ENCODE measurements at places on chromosomes 2 and 18. TPM values are rescaled to one million over a fixed set of nuclear protein-coding genes. Genes with fewer than 3 reads are reported as not detected.
A peak's percentile ranks its signal among the peaks of the same experiment; 100 is the strongest.

DNA sequence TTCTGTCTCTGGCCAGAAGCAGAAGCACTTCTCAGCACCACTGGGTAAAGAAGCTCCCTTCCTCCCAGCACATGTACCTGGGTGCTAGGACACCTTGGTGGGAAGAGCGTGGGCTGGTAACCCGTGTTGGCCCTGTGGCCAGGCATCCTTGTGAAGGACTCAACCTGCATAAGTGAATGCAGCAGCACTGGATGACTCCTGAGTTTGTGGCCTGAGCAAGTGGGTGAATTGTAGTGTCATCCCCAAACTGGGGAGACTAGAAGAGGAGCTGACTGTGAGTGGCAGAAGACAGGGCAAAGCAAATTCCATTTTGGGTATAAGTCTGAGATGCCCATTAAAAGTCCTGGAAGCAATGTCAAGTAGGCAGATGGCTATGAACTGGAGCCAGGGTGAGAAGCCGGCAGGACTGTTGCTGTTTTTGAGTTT lies 63.4 kb downstream of the STAT1 start:
- no peak for DNase-seq

DNA sequence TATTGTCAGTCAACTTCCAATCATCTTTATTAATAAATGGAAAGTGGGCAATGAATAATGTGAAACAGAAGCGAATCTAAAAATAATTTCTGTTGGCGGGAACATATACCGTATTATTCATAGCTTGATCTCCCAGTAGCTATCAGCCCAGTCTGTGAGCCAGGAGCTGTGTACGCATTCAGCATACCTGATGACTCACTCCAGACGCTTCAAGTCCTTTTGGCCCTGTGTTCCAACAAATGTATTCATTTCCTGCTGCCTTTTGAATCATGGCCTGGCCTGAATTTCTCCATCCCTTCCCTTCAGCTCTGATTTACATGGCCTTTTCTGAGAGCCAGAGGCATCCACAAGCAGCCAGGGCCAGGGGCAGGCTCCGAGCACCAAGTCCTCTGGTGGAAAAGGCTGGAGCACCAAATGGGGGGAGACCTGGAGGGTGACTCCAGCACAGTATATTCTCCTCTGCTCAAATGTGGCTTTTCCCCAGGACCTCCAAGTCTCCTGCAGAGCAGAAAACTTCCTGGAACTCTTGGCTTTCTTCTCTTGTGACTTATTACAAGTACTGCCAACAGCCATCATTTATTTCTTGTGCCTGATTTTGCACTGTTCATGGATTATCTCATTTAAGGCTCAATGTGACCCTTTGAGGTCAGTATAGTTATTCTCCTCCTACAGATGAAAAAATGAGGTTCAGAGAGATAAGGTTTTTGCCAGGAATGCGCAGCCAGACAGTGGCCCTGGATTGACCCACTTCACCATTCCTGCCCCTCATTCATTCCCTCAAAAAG lies 108.7 kb downstream of the EN1 start:
- DNase-seq, result peak; percentile 65

DNA sequence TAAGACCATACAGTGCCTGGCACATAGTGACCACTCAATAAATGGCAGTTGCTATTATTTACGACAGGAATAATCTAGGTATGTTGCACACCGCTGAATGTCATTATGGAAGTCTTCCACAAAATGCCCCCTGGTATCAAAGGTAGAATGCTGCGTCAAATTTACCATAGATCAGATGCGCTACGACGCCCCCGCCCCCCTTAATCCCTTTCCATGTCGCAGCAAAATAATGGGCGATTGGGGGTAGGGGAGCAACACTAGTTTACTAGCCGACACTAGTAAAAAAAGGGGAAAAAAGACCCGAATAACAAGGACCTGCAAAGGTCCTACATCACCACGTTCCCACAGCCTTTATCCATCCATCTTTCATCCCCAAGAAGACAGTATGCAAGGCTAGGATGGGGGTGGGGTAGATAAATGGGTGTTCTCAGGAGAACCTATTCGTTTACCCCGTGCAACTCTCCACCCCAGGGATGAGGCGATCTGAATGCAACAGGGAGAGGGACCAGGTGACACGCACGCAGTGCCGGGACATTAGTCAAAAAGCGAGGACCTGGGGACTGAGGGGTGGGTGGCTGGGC lies 455 bp downstream of the PREPL start:
- DNase-seq, result no peak

- DNase-seq, result no peak
These were observed 13.7 kb downstream of the RUFY4 start for GRCh38 chr2:218082586-218083351.

GRCh38 chr2:191318037-191318728 lies 73.0 kb downstream of the MYO1B start:
- no peak for DNase-seq

DNA sequence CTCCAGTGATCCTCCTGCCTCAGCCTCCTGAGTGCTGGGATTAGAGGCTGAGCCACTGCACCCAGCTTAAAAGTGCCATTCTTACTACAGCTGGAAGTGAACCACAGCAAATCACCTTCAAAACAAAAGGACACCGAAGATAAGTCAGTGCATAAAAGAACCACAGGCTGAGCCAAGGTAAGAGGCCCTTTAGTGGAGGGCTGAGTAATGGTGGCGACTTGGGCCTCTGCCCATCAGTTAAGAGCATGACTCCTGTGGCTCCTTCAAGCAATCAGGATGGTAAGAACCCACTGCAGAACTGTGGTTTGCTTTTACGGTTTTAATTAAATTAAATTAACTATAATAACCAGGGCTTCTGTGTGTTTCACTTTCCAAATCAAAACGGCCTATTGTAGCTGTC lies 75.1 kb downstream of the CTAGE1 start:
- DNase-seq, result no peak

GRCh38 chr2:105454801-105455485 lies 56.1 kb upstream of the FHL2 start:
- DNase-seq, result peak; percentile 77

GRCh38 chr18:9885170-9886004 lies at the start of gene TXNDC2:
TSS of gene TXNDC2 (plus strand) at chr18:9885973. CDS start at chr18:9886681, 708 bp downstream.
- no peak for DNase-seq

DNA sequence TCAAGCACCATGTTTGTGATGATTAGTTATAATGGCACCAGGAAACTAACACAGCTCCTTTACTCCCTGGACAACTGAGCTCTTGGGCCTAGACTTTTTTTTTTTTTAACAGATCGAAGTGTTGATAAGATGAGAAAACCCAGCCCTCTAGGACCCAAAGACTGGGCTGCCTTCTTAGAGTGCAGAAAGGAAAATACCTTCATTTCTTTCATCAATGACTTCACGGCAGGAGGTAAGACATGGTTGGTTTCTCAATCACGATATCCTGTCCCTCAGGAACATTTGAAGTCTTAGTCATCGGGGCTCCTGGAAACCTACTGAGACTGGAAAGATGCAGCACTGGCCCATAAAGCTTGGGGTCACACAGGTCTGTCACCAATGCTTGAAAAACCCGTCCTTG lies 84.7 kb downstream of the TNFRSF11A start:
- no peak for DNase-seq

NT5C1B gene
- not detected for total RNA-seq

NETO1 gene
- not detected for total RNA-seq

RGPD4 gene
- total RNA-seq, result not detected

ST8SIA5 gene
- total RNA-seq, result 0.29 TPM

SYT4 gene
- total RNA-seq, result 0.40 TPM

WDR35 gene
- 10.7 TPM for total RNA-seq

ARHGAP25 gene
- 12.6 TPM for total RNA-seq

ANKRD29 gene
- total RNA-seq, result 3.1 TPM
